ENCODE measurements at places on chromosomes 16 and 17.

- DNase-seq, result peak; percentile 39
These were observed 34.4 kb downstream of the WWP2 start for GRCh38 chr16:69796285-69797118.

- no peak for DNase-seq
These were observed 5.7 kb upstream of the VPS25 start for GRCh38 chr17:42767512-42767911.

DNA sequence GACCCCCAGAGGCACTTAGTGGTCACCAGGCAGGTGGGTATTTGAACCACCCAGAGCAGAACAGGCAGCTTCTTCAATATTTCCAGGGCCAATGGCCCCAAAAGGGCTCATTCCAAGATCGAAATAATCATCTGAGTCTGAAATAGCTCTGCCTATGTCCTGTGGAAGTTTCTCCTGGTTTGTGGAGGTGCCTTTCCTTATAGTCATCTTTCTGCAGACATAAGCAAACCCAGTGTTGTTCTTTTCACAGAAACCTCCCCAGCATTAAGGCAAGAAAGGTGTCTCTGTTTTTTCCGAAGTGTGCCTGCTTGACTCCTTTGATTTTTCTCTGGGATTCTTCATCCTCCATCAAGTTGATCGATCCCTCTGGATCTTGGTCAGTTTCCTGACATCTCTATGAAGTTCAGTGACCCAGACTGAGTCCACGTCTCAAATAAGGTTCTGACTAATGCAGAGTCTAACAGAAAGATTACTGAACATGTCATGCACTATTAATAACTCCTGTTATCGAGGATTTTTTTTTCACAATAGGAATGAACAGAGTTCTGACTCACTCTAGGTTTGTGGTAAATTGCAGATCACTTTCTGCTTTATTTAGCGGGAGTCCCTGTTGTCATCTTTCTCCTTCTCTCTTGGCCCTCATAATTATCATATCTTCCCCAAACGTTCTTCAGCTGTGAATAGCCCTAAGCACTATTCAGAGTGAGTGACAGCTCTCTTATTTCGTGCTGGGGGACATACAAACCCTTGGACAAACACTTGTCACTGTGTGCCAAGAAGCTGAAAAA, 1.5 kb downstream of the LRRC3C start:
- DNase-seq, result no peak

- peak; percentile 54 for DNase-seq
These were observed 2.2 kb downstream of the NT5M start for GRCh38 chr17:17305281-17305801.

DNA sequence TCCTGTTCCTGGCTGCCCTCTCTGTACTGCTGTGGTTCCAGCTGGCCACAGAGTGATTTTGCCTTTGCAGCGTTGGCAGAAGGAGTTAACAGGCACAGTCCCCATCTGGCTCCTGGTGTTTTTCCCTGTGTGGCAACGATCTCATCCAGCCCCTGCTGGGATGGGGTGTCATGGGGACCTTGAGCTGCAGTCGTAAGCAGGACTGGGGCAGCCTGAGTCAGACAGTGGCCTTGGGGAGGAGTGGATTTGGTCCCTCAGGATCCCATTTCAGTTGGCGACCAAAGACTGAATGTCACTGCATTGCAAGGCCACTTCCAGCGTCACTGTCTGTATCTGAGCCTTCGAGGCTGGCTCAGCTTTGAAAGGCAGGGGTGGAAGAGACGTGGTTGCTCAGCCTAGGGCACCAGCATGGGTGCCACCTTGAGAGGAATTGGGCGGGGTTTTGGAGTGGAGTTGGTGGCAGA, 11.9 kb downstream of the TMEM94 start:
- DNase-seq, result no peak

GRCh38 chr16:1781758-1782407, 488 bp downstream of the SPSB3 start:
- peak; percentile 37 for DNase-seq

GRCh38 chr17:64418506-64419339, 28.1 kb upstream of the PECAM1 start:
- peak; percentile 39 for DNase-seq

DNA sequence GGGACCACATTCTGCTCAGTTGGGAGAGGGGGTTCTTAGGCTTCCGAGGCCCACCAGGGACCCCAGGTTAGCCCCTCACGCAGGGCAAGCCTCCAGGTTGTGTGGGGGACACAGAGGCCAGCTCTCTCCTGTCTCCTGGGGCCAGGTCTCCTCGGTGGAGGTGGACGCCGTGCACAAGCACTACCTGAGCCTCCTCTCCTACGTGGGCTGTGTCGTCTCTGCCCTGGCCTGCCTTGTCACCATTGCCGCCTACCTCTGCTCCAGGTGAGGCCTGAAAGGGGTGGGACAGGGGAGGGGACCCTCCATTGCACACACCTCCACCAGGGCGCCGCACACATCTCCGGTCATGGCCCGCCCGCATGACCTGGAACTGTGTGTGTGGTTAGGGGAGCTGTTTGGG, 10.9 kb upstream of the ADGRG3 start:
- DNase-seq, result no peak

- no peak for DNase-seq
These were observed 527.0 kb downstream of the MAF start for GRCh38 chr16:79073566-79073965.

GRCh38 chr17:46873941-46874645, 22.7 kb downstream of the WNT9B start:
- no peak for DNase-seq

DNA sequence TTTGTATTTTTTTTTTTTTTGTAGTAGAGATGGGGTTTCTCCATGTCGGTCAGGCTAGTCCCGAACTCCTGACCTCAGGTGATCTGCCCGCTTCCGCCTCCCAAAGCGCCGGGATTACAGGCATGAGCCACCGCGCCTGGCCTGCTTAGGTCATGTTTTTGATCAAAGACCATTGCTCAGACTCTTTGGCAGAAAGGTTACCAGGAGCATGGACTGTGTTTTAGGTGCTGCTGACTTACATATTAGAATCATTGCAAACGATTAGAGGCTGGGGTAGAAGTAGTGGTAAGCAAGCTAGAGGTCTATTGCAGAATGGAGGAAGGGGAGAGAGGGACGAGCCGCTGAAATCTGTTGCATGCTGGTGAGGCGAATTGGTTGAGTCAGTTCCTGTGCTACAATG, 79.8 kb downstream of the TANGO6 start:
- DNase-seq, result no peak

- peak; percentile 65 for DNase-seq
These were observed at the start of gene MTMR4 for GRCh38 chr17:58513965-58514769. Gene MTMR4 (minus strand): TSS chr17:58514638. CDS start chr17:58514407, 231 bp downstream.

- DNase-seq, result no peak
These were observed 9.9 kb downstream of the MXRA7 start for GRCh38 chr17:76700617-76701470.

DNA sequence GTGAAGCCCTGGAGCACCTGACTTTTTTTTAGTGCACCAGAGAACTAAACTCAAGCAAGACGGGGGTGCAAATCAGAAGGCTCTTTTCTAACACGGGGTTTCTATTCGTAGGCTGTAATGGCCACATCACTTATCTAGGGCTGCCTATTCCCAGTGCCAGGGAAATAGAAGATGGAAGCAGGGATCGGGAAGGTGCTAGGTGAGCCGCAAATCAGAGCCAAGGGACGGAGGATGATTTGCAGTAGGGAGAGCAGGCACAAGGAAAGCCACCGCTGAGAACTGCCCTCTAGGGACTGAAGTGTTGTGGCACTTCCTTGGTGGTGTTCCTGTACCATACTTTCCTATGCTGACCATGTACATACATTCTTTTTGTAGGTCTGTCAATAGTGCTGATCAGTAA, 7.8 kb upstream of the SLC46A1 start:
- DNase-seq, result no peak

DNA sequence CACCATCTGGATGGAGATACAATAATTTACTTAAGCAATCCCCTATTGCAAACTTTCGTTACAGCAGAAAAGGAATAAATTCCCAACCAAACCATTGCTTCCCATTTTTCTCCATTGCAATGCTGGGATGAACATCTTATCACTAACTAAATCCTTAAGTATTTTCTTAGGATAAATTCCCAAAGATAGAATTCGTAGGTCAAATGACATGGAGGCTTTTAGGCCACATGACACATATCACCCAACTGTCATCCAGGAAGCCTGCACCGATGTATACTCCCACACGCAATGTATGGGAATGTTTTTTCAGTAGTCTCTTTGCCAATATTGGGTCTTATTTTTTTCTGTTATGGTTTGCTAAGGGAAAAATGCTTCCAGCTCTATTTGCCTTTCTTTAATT, 1.6 kb upstream of the TLCD2 start:
- DNase-seq, result no peak

- DNase-seq, result peak; percentile 35
These were observed 1.6 kb downstream of the NDUFB10 start for GRCh38 chr16:1960665-1961630.

DNA sequence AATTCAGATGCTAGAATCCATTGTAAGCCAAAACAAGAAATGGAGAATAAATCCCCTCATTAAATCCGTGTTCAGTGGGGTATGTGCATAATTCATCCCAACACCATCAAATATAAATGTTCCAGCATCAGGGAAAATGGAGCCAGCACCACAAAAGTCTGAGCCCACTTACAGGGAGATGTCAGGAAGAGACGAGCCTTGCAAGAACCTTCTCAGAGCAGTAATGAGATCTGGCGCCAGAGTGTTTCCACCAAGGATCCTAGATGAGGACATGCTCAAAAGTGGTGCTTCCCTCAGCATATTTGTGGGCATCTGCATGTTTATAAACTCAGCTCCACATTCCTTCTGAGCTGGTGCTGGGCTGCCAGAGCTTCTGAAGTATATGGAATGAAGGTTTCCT, 541.9 kb upstream of the C16orf82 start:
- no peak for DNase-seq

DNA sequence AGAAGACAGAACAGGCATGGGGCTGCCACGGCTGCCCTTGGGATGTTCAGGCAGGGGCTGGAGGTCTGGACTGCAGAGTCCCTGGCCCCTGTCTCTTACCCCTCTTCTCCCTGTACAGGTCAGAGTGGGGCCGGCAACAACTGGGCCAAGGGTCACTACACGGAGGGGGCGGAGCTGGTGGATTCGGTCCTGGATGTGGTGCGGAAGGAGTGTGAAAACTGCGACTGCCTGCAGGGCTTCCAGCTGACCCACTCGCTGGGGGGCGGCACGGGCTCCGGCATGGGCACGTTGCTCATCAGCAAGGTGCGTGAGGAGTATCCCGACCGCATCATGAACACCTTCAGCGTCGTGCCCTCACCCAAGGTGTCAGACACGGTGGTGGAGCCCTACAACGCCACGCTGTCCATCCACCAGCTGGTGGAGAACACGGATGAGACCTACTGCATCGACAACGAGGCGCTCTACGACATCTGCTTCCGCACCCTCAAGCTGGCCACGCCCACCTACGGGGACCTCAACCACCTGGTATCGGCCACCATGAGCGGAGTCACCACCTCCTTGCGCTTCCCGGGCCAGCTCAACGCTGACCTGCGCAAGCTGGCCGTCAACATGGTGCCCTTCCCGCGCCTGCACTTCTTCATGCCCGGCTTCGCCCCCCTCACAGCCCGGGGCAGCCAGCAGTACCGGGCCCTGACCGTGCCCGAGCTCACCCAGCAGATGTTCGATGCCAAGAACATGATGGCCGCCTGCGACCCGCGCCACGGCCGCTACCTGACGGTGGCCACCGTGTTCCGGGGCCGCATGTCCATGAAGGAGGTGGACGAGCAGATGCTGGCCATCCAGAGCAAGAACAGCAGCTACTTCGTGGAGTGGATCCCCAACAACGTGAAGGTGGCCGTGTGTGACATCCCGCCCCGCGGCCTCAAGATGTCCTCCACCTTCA, 11.7 kb downstream of the TUBB3 start:
- DNase-seq, result no peak

DNA sequence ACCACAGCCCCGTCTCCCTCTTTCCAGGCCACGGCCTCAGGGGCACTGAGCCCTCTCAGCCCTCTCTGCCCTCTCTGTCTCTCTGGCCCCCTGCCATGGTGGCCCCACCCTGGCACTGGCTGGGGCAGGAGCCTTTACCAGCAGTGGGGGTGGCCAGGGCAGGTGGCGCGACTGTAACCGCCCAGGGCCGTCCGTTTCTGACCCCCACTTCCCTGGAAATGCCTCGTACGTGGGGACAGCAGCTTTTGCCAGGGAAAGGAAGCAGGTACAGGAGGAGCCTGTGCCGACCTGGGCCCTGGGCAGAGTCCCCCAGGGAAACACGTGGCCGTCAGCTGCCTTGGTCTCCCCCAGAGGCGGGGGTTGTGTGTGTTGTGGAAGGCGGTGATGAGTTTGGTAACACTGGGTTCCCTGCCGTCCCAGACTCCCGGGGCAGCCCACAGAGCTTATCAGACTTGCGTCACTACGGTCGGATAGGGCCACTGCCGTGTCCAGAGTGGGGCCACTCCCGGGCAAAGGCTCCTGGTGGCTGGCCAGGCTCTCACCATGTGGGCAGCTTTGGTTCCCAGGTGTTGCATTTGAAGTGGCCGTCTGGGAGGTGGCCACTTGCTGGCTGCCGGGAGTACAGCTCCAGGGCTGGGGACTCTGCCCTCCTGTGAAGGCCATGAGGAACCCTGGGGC, 249.3 kb upstream of the CIBAR2 start:
- DNase-seq, result no peak

DNA sequence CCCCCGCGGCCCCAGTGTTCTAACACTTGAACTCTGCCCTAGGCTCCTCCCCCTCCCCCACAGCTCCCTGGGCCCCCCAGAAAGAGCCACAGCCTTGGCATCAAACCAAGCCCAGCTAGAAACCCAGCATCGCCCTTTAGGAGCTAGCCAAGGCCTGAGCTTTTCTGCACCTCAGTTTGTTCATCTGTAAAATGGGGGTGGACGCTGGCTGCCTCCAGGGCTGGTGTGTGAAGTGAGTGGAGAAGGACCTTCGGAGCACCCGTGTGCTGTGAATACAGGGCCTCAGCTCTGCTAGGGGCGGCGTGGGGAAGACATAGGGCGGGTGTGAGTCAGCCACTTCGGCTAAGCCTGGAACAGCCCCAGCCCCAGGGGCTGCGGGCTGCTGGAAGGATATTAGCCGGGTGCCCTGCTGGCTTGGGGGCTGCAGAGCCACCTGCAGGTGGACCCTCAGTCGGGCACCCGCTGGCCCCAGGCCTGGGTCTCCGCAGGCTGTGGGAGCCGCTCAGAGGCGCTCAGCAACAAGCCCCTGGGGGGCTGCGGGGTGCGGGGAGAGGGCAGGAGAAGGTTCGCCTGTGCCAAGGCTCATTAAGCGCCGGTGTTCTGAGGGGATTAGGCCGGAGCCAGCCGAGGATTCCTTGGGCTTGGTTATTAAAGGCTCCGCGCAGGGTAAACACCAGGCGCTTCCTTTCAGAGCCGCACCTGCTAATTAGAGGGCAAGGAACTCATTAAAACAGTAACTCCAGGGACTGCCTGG, 217.0 kb upstream of the CIBAR2 start:
- no peak for DNase-seq
